ENCODE measurements at places on chromosomes 3 and 15.
A peak's percentile ranks its signal among the peaks of the same experiment; 100 is the strongest.

DNA sequence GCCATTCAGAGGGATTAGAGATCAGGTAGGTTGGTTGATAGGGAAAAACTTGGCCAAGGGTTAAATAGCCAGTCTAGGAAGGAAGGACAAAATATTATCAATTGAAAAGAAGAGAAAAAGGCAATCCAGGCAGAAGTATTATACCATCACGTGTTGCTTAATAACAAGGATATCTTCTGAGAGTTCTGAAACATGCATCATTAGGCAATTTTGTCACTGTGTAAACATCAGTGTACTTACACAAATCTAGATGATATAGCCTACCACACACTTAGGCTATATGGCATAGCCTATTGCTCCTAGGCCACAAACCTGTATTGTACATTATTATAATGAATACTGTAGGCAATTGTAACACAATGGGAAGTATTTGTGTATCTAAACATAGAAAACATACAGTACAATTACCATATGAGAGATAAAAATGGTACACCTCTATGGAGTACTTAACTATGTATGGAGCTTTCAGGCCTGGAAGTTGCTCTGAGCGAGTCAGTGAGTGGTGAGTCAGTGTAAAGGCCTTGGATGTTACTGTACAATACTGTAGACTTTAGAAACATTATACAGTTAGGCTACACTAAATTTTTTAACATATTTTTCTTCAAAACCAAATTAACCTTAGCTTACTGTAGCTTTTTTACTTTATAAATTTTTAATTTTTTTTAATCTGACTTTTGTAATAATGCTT, 2.7 kb downstream of the TEX55 start:
- no peak for DNase-seq

DNA sequence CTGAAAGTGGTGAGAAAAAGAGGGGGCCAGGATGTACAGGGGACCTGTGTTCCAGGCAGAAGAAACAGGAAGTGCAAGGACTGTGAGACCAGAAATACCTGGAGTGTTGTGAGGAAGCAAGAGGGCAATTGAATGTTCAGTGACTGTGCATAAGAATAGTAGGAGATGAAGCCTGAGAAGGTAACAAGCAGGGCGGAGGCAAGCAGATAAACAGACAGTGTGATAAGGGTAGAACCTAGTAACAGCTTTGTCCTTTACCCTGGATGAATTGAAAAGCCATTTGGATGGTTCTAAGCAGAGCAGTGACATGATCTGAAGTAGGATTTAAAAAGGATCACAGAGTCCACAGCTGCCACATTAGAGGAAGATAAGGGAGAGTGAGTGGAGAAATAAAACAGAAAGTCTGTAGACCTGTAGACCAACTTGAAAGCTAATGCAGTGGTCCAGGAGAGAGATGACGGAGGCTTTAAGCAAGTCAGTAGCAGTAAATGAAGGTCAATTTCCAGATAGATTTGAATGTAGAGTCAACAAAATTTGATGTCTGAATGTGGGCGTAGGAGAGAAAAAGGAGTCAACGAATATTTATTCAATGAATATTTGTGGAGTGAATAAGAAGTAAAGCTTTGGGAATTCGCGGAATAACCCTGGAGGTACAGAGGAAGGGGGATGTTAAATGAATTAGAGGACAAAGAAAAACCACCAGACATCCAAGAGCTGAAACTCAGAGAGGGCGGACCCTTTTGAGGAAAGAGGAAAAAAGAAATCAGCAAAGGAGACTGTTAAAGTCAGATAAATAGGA, 4.2 kb upstream of the PLOD2 start:
- DNase-seq: peak; percentile 6

DNA sequence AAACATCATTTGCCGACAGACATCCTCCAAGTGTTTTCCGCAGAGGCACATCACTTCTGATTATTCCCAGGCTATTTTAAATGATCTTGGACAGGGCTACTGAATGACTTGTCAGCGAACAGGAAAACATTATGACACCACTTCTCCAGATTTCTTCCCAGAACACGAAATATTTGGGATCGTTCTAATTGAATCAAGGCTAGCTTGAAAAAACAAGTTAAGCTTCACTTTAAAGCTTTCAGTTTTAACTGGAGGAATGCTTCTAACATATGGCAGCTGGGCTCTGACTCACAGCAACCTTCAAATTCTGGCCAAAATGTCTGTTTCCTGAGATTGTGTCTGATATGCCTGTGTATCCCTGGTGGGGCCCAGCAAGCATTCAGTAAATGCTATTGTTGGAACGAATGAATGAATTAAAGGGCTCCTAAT, 127.0 kb upstream of the ICE2 start:
- no peak for DNase-seq

DNA sequence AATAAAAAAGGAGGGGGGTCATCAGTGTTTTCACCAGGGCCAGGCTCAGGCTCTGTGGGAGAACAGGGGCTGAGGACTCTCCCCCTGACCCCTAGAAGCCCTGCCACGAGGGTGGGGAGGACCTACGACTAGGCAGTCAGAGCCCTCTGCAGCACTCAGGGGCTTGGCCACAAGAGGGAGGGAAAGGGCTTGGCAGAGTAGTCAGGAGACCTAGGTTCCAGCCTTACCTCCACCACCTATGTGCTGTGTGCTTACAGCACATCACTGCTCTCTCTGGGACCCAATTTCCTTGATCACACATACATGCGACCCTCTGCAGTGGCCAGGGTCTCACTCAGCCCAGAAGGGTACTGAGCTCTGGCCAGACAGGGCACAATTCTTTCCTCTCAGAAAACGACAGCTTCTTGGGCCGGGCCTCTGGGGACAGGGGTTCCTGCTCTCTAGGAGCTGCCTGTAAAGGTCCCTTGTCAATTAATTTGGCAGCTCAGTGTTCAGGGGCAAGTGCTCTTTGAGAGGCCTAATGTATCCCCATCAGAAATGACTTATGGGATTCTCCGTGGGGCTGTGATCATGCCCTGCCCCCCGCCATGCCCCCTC, 16.4 kb upstream of the SKIC8 start:
- peak; percentile 42 for DNase-seq

GRCh38 chr15:71889385-71889784, 79.0 kb downstream of the NR2E3 start:
- no peak for DNase-seq

GRCh38 chr3:9199775-9200174, 49.7 kb downstream of the SRGAP3 start:
- DNase-seq: no peak

DNA sequence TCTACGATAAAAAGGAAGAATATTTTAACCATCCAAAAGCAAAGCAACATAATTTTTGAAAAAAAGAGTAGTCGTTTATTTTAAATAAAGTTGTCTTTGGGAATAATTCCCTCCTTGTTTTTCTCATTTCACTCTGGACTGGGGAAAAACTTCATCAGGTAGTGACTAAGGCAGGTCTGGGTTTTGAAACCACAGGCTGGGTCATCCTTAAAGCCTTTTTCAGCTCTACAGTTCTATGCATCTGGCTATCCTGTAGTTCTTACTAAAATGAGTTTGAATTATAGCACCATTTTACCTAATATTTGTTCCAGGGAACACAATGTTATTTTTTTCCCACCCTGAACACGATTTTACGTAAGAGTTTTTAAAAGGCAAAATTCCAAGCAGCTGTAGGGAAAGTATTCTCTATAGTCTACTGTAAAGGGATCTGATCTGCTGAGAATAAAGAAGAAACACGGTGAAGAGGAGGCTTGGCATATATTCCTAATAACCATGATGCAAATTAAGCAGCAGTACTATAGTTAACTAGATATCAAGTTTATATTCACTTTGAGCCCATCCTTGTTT, 107.7 kb downstream of the OSBPL10 start:
- no peak for DNase-seq

- peak; percentile 12 for DNase-seq
These were observed 168.2 kb downstream of the ECT2 start for GRCh38 chr3:172918568-172919296.

DNA sequence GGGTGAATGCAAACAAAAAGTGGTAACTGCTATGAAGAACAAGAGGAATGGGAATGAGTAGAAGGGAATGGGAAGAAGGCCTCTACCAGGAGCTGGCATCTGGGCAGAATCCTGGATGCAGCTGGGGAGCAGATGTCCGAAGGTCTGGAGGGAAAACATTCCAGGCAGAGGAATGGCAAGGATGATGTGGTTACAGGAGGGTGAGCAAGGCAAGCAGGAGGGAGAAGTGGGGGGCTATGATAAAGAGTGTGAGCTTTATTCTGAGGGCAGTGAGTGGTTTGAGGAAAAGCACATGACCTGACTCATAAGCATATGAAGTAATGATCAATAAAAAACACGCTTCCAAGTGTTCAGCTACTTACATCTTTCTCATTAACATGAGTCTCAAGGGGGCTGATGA, 17.1 kb downstream of the SKIC8 start:
- no peak for DNase-seq

GRCh38 chr3:15798533-15799245, 910 bp upstream of the ANKRD28 start:
- DNase-seq: no peak

GRCh38 chr3:184155644-184156521, 706 bp downstream of the DVL3 start:
- peak; percentile 71 for DNase-seq

GRCh38 chr3:142243134-142243533, 17.7 kb upstream of the GK5 start:
- DNase-seq: no peak

DNA sequence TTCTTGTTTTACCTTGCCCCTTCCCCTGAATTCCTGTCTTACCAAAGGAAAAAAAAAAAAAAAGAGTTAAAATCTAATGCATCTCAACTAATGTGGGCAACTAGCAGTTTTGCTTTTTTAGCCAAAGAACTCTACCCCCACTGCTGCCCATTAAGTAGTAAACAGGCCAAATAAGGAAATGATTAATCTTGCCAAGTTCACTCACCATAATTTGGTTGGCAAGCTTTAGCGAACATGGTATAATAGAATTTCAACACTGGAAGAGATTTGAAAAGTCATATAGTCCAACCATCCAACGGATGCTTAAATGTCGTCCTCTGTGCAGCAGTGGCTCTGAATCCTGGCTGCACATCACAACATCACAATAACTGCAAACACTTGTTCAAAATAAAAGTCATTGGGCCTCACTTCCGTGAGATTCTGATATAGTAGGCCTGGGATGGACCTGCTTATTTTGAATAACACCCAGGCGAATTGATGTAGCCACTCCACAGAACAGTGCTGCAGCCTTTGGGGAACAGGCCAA, 142.0 kb upstream of the UBE2E1 start:
- no peak for DNase-seq

DNA sequence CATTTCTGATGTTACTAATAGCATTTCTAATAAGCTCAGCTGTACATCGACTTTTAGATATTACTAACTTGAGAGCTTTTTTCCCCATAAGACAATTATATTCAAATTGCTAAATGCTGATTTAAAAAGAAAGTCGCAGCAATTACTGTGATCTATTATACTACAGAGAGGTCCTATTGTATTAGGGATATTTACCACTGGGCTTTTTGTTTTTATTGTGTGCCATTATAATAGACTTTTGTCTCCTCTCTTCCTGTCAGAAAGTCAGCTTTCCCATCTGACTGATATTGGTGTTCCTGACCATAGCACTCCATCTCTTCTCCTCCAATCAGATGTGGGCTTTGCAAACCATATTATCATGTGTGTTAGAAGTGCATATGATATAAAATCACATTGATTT, 27.2 kb upstream of the RYR3 start:
- no peak for DNase-seq

- DNase-seq: no peak
These were observed 32.6 kb downstream of the MAP2K5 start for GRCh38 chr15:67575039-67575502.

- no peak for DNase-seq
These were observed 40.6 kb upstream of the USP3 start for GRCh38 chr15:63463793-63464192.

- DNase-seq: peak; percentile 5
These were observed 690.7 kb downstream of the TUSC7 start for GRCh38 chr3:117400303-117400702.

DNA sequence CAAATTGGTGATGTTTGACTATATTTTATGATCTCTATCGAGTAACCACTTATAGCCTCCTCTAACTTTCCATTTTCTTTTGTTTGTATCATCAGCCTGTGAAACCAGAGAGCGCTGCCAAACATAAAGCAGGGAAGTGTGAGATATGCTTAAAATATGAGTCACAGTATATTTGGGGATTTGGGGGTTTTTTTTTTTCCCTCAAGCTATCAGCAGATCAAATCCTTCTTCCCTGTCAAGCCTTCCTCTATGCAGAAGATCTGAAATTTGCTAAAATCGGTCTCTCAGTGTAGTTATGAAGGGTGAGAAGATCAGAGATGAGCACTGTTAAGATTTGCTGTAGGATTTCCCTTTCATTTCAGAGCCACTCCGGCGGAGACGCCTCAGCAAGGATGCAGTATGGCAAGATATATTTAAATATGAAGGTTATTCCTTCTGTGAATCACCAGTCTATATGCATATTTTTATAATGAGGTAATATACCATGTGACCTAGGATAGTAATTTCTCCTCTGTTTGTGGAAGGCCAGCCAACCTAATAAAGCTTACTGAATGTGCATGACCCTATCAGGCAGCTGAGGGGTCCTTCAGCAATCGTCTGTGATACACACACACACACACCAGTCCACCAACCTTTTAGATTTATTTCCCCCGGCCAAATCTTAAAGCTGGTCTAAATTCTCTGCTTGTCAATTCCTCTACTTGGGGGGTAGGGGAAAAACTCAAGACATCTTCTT, 474.1 kb downstream of the FOXP1 start:
- no peak for DNase-seq

DNA sequence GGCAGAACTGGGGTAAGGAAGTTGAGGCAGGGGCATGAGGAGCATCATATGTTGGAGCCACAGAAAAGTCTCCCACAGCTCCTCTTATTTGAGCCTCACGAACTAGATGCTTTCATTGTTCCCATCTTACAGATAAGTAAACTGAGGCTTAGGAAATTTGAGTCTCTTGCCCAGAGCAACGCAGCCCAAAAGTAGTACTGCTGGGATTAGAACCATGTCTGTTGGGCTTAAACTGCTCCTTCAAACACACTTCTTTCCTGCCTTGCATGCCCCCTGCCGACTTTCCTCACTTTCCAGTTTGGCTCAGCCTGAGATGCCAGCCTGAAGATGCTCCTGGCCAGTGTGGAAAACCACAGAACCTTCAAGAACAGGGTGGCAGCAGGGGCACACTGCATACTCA, 43.1 kb upstream of the SLC6A6 start:
- DNase-seq: no peak

- DNase-seq: no peak
These were observed 112.7 kb upstream of the IQSEC1 start for GRCh38 chr3:13185737-13186434.

DNA sequence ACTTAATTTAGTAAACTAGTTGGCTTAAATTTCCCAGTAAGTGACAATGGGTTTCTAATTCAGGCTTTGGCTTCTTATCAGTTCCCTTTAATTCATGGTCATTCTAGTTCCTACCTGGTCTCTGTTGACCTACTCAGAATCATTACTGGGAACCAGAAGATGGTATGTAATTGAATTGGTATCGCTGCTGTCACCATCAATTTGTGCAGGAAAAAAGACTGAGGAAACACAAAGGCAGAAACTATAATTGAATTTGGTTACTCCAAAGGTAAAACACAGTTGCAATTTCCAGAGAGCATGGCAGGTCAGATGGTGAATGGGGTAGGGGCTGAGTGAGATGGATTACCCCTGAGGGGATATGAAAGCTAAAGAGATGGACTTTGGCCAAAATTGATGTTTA, 226.5 kb upstream of the GAP43 start:
- DNase-seq: no peak

All from DMS53 (cell line).